ENCODE measurements at places on chromosomes 7 and 10. TPM values are rescaled to one million over a fixed set of nuclear protein-coding genes. Genes with fewer than 3 reads are reported as not detected.

- no peaks in the 10 kb centered on the region for H3K4me1 ChIP-seq
- no peak overlapping the region for H3K4me3 ChIP-seq
- no peaks in the 10 kb centered on the region for H3K27me3 ChIP-seq
- no peak for DNase-seq
Measured at GRCh38 chr7:33495207-33495606, 365.8 kb downstream of the BBS9 start.

TEX36 gene
- not detected for polyA plus RNA-seq

DNA sequence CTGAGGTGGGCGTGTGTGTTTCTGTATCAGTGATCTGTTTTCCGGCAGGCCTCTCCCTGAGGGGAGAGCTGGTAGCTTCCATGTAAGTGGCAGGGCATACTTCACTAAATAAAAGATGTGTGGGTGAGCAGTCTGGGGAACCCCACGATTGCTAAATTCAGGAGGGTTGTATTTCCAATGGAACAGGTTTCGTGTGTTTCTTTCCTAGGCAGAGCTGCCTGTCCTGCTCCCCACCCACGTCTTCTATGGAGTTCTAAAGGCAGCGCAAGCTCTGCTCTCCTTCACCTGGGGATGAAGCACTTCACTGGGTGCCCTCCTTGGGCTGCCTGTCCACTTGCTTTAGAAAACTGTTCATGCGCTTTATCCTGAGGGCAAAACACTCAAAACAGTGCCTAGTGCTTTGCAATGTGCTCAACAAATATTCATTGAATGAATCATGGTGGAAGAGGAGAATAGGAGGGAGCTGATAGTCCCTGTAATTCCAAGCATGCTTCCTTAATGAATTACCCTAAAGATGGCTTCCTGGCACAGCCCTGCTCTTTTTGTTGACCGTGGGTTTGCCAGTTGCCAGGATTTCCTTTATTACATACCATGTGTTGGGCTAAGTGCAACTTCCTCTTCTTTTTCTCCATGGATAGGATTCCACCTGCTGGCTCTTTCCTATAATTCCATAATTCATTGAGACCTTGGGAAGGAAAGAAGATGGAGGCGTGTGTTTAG, 50.6 kb upstream of the SRPK2 start:
- no peak overlapping the region for H3K27ac ChIP-seq
- peaks cover 9% of the 10 kb centered on the region for H3K4me1 ChIP-seq
- H3K4me3 ChIP-seq, result no peak overlapping the region
- no peaks in the 10 kb centered on the region for H3K27me3 ChIP-seq
- peak; percentile 37 for DNase-seq

DNA sequence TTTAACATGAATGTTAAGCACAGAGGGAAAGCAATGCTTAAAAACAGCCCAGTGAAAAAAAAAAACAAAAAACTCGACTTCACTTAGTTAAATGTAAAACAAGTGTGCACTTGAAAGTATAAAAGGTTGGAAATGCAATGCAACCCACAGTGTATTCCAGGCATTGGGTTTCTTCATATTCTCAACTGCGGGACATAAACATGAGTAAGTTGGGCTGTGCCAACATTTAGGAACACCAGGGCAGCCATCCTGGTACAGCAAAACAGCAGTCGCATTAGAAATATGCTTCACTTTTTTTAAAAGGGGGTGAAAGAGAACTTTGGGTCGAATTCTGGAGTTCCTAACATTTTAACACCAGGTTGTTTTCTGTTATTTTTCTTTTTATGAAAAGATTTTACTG, 937 bp downstream of the STEAP1 start:
- no peak overlapping the region for H3K4me3 ChIP-seq
- no peak overlapping the region for H3K27ac ChIP-seq
- no peak for DNase-seq
- no peaks in the 10 kb centered on the region for H3K4me1 ChIP-seq
- H3K36me3 ChIP-seq, result no peaks in the 10 kb centered on the region
- no peaks in the 10 kb centered on the region for H3K27me3 ChIP-seq

DNA sequence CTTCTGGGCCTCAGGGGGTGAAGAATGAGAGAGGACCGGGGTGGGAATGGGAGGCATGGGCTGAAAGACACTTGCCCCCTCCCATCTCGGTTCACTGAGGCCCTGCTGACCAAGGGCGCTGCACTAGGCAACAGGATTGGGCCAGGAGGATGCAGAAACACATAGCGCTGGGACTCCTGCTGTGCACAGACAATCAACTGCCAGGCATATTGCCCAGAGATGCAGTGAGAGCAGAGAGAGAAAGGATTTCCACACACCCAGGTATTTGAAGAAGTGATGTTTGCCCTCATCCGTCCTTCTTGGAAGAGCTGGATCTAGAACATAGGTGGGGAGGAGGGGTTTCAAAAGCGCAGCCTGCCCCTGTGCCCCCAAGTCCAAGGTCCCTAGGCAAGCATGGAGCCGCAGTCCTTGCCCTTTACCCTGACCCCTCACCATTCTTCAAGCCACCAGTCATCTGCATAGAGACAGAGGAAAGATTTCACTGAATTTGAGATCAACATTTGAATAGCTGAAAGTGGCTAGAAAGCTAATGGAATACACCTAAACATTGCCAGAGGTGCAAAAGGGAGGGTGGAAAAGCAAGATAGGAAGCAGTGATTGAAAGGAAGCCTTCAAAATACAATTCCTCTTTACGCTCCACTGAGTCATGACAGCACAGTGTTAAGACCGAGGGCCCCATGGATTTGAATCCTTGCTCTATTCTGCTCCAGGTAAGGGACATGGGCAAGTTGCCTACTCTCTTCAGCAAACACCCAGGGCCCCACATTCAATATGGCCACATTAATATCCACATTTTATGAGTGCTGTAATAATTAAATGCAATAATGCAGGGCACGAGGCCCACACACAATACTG, 44.2 kb upstream of the TNS3 start:
- H3K27ac ChIP-seq, result no peak overlapping the region
- H3K36me3 ChIP-seq, result no peaks in the 10 kb centered on the region
- H3K27me3 ChIP-seq, result no peaks in the 10 kb centered on the region

GRCh38 chr7:11294965-11295364, 321.3 kb downstream of the PHF14 start:
- no peak overlapping the region for H3K27ac ChIP-seq
- H3K4me1 ChIP-seq, result no peaks in the 10 kb centered on the region
- H3K36me3 ChIP-seq, result no peaks in the 10 kb centered on the region
- no peak overlapping the region for H3K4me3 ChIP-seq

DNA sequence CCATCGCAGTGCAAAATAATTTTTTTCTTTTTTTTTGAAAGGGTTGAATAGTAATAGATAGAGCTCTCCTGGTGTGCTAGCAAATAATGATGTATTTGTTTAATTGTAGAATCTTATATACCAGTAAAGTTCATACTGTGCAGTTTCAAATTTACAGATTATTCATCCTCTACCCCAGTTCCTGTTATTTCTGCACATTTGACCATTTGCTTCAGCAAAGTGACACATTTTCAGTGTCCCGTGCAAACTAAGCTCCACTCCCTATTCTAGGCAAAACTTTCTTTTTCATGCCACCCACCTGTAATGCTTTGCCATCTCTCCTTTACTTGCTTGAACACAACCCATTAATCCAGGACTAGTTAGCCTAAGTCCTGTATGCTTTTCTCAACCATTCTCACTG, 43.0 kb downstream of the SHOC2 start:
- H3K4me1 ChIP-seq, result peaks cover 8% of the 10 kb centered on the region
- DNase-seq, result no peak
- H3K36me3 ChIP-seq, result peaks cover 3% of the 10 kb centered on the region
- H3K27ac ChIP-seq, result no peak overlapping the region

C10orf143 gene
- polyA plus RNA-seq, result 7.6 TPM

ITGA8 gene
- 2.6 TPM for polyA plus RNA-seq

DNA sequence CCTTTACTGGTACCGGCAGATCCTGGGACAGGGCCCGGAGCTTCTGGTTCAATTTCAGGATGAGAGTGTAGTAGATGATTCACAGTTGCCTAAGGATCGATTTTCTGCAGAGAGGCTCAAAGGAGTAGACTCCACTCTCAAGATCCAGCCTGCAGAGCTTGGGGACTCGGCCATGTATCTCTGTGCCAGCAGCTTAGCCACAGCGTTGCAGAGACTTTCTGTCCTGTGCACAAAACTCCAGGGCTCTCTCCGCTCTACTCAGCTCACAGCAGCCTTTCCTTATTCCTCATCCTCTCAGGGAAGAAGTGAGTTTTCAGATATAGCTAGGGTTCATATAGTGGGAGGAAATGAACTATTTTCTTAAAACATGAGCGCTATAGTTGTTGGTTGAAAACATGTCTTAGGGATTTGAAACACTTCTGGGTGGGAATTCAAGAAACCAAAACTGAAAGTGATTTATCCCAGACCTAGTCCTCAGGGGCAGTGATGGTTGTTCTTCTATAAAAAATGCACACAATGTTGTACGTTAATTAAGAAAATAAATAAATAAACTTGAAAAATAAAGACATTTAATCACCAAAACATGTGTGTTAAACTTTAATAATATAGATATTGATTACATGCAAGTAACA, 150.2 kb upstream of the PRSS58 start:
- no peaks in the 10 kb centered on the region for H3K36me3 ChIP-seq
- no peak overlapping the region for H3K27ac ChIP-seq
- no peaks in the 10 kb centered on the region for H3K27me3 ChIP-seq

PRSS1 gene
- 61.0 TPM for polyA plus RNA-seq
